Activated T-cell treated with anti-CD3 and anti-CD28 coated beads, Interleukin-2, amount 50 U/mL, for 24 hours (primary cell): ENCODE measurements at places on chromosomes 7 and 10.

GRCh38 chr7:121126801-121127534 lies 138.5 kb downstream of the CPED1 start:
- no peak overlapping the region for H3K27ac ChIP-seq
- H3K27me3 ChIP-seq, result peaks cover 8% of the 10 kb centered on the region
- no peaks in the 10 kb centered on the region for H3K4me1 ChIP-seq
- no peak overlapping the region for H3K4me3 ChIP-seq
- DNase-seq, result no peak

DNA sequence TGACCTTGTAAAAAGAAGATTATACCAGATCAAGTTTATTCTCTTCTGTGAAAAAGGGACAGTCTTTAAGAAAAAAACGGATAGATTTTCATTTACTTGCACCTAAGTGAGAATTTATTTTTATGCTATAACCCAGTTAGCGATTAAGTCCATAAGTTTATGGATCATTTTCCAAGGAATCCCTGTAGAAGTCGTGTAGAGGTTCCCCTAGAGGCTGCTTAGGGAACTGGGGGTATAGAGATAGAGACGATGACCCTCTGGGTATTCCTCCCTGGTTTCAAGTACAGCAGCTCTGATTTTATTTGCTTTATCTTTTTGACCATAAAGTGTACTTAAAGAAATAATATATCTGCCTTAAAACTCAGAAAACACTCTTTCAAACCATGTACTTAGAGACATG lies 648.4 kb upstream of the LRRTM3 start:
- no peak overlapping the region for H3K4me3 ChIP-seq
- H3K4me1 ChIP-seq, result no peaks in the 10 kb centered on the region
- H3K27me3 ChIP-seq, result no peaks in the 10 kb centered on the region
- no peaks in the 10 kb centered on the region for H3K36me3 ChIP-seq
- no peak for DNase-seq

DNA sequence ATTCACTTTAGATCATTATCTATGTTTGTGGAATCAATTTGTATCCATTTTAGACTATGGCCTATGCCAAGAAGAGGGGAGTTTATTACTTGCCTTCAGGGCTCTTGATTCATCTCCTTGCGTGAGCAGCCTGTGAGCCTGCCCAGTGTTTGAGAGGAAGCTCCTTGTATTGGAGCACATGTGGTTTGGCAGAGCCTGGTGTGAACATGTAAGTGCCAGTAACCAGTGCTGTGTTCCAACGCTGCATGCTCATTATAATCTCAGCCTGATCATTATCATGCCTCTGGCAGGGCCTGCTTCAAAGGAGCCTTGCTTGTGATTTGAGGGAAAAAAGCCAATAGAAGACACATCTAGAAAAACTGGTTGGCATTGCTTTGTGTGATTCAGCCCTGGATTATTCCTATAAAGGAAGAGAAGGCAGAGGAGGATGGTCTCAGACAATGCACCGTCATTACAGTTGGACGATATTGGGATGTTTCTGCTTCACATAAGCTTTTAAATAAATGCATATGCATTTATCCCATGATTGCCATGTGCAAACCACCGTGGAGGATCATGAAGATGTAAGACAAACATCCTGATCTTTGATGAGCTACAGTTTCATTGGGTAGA lies 203.4 kb upstream of the AHR start:
- no peaks in the 10 kb centered on the region for H3K27me3 ChIP-seq
- H3K4me1 ChIP-seq, result peaks cover 13% of the 10 kb centered on the region
- no peak overlapping the region for H3K27ac ChIP-seq
- no peak overlapping the region for H3K4me3 ChIP-seq

DNA sequence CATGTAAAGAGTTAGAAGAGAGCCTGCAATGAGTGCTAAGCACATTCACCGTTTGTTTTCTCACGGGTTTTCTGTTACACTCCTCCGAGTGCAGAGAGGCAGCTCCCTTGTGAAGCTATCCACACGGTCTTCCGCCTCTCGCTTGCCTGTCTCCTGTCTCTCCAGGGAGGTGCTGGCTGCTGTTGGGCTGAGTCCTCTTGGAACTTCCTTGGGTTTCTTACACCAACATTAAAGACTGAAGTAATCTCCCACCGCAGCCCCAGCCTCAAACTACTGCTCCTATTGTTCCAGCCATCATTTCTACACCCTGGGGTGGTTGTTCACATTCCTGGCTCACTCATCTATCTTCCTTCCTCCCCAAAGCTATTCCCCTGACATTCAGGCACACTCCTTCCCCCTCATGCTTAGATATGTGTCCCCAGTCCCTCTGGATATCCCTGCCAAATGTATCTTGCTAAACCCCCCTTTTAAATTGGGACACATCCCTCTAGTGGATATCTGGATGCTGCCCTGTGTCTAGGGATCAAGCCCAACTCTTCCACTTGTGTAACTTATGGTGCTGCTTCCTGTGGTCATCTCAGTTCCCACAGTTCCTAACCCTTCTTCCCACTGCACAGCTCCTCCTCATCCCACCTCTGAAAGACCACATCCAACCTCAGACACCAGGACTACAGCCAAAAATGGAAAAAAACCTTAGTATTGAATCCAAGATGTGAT lies 14.1 kb downstream of the ESYT2 start:
- no peak for DNase-seq
- peak overlapping the region; percentile 100 for H3K27ac ChIP-seq
- H3K4me3 ChIP-seq, result peak overlapping the region; percentile 65
- peaks cover 18% of the 10 kb centered on the region for H3K36me3 ChIP-seq

- H3K36me3 ChIP-seq, result no peaks in the 10 kb centered on the region
- DNase-seq, result no peak
- H3K27me3 ChIP-seq, result peaks cover 88% of the 10 kb centered on the region
- no peak overlapping the region for H3K27ac ChIP-seq
Measured at GRCh38 chr10:103280031-103280430, 3.1 kb downstream of the INA start.

DNA sequence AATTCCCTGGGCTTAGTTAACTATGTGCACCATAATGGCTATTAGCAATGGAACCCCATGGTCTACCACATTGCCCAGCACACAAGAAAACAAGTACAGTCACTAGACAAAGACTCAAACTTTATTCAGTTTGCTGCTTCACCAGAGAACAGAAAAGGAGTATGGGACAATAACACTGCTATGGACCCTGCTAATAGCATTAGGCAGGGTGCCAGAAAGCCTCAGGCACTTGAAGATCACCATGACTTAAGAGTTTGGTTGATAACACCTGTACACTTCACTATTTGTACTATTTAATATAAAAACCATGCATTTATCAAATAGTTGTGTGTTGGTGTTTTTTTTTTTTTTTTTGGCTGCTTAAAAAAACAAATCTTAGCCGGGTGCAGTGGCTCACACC lies 159.6 kb downstream of the KMT2E start:
- no peak for DNase-seq
- H3K27me3 ChIP-seq, result no peaks in the 10 kb centered on the region
- peaks cover 8% of the 10 kb centered on the region for H3K36me3 ChIP-seq
- no peak overlapping the region for H3K27ac ChIP-seq
- peaks cover 23% of the 10 kb centered on the region for H3K4me1 ChIP-seq

DNA sequence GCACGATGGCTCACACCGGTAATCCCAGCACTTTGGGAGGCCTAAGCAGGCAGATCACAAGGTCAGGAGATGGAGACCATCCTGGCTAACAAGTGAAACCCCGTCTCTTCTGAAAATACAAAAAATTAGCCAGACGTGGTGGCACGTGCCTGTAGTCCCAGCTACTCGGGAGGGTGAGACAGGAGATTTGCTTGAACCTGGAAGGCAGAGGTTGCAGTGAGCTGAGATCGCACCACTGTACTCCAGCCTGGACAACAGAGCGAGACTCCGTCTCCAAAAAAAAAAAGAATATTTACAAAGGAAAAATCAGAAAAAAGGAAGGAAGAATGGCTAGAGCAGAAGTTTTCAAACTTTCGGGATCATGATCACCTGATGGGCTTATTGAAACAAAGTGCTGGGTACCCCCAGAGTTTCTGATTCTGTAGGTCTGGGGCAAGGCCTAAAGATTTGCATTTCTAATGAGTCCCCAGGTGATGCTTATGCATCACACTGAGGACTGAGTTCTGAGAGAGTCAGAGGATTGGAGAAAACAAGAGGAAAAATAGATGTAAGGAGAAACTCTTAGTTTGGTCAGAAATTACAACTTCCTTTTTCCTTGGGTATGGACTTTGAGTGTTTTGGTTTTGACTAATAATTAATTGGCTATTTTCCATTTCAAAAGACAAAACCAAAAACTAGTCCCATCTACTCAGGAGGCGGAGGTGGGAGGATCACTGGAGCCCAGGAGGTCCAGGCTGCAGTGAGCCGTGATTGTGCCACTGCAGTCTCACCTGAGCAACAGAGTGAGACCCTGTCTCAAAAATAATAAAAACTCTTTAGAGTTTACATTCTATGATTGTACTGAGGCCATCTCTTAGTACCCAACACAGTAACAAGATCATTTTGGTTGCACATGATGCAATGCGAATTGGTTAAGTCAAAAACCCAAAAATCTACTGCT lies 14.4 kb downstream of the MARCHF5 start:
- H3K27ac ChIP-seq, result no peak overlapping the region
- H3K36me3 ChIP-seq, result peaks cover 26% of the 10 kb centered on the region
- DNase-seq, result no peak
- H3K27me3 ChIP-seq, result no peaks in the 10 kb centered on the region
- H3K4me3 ChIP-seq, result no peak overlapping the region

DNA sequence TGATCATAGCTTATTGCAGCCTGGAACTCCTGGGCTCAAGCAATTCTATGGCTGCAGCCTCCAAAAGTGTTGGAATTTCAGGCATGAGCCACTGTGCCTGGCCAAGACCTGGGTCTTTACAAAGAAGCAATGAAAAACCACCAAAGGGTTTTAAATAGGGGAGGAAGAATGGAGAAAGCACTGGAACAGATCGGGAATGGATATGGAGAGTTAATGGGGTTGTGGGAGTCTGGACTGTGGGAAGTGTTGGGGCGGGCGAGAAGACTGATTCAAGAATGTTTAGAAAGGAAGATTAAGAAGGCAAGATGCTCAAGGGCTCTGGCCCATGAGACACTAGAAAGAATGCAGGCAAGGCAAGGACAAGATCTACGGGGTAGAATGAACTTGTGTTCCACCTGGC lies 98.5 kb downstream of the CARD11 start:
- H3K4me3 ChIP-seq, result no peak overlapping the region
- no peaks in the 10 kb centered on the region for H3K27me3 ChIP-seq
- DNase-seq, result no peak
- H3K4me1 ChIP-seq, result peaks cover 26% of the 10 kb centered on the region

DNA sequence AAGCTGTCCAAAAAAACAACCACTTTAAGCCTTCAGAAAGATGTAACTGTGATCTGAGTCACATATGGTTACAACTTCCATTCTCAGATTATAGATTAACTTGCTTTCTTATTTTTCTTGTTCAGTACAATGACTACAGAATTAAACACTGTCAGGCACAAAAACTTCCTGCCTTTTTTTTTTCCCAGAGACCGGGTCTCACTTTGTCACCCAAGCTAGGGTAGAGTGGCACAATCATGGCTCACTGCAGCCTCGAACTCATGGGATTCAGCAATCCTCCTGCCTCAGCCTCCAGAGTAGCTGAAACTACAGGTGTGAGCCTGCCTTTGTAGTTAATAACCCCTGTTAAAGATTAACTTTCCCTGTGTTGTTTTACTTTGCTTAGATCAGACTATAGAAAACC lies 163.2 kb downstream of the AVL9 start:
- no peak for DNase-seq
- no peak overlapping the region for H3K27ac ChIP-seq
- no peaks in the 10 kb centered on the region for H3K4me1 ChIP-seq
- H3K4me3 ChIP-seq, result no peak overlapping the region
- peaks cover 17% of the 10 kb centered on the region for H3K27me3 ChIP-seq

DNA sequence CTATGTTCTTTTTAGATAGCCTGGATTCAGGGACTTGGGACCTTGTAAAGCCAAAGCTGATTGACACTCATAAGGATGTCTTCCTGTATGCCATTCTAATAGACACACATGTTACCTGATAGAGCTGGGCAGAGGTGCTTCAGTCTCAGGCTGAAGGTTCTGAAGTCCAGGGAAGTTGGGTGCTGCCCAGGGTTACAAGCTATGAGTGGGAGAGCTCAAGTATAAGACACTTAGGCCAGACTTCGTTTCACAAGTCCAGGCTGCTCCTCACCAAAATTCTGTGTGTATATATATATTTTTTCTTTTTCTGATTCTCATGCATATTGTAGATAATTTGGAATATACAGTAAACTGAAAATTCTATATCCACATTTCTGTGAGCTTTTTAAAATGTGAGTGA lies 144.2 kb downstream of the HDAC9 start:
- H3K27me3 ChIP-seq, result no peaks in the 10 kb centered on the region
- H3K4me1 ChIP-seq, result peaks cover 7% of the 10 kb centered on the region
- DNase-seq, result no peak
- H3K27ac ChIP-seq, result peak overlapping the region; percentile 55
- no peak overlapping the region for H3K4me3 ChIP-seq

DNA sequence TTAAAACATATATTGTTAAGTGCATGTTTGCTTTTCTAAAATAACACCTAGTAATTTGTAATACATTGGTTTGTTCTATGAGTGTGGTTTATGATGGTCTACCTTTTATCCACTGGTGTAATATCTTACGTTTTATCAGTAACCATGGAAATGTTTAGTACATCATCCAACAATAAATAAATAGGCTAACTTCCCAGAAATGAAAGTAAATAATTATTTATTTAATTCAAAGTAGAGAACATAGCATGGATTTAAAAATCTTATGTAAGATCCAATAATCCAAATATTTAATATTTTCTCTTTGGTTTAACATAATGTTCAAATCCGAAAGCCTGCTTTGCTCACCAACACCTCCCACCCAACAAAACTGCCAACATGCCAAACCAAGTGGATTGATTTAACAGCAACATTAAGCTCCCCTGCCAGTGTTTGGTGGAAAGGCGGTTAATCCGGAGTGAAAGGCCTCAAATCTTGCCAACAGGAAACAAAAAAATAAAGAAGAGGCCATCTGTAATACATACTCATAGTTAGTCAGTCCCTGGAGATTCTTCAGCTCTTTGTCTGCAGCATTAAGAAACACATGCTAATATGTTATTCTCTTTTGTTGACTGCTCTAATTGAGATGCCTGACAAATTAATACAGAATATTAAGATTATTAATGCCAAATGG lies 897.8 kb downstream of the CNTNAP2 start:
- no peaks in the 10 kb centered on the region for H3K27me3 ChIP-seq
- no peak overlapping the region for H3K4me3 ChIP-seq
- no peak overlapping the region for H3K27ac ChIP-seq
- H3K4me1 ChIP-seq, result no peaks in the 10 kb centered on the region
- DNase-seq, result no peak
